Activated CD4-positive, alpha-beta T cell treated with anti-CD3 and anti-CD28 coated beads, Interleukin-2, amount 50 U/mL, for 1 hour (primary cell): ENCODE measurements at places on chromosomes 4 and X.

- no peak for DNase-seq
Observed at GRCh38 chr4:177008836-177009501, 216.2 kb upstream of the VEGFC start.

GRCh38 chr4:170088716-170089115 is 1.0 kb downstream of the AADAT start:
- no peak for DNase-seq

DNA sequence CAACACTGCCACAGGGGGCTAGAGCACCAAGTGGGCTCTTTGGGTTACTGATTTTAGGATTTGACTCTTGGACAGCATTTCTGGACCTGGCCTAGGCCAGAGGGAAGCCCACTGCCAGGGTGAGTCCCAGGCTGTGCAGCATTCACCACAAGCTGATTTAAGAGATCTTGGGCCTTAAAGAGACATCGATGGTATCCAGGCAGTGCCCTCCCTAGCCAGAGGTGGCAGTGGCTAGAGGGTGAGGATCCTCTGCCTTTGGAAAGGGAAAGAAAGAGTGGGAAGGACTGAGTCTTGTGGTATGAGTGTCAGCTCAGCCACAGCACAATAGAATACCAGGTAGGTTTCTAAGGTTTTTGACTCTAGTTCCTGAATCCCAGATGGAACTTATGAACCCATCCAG is 613.9 kb downstream of the FAT4 start:
- DNase-seq = no peak

DNA sequence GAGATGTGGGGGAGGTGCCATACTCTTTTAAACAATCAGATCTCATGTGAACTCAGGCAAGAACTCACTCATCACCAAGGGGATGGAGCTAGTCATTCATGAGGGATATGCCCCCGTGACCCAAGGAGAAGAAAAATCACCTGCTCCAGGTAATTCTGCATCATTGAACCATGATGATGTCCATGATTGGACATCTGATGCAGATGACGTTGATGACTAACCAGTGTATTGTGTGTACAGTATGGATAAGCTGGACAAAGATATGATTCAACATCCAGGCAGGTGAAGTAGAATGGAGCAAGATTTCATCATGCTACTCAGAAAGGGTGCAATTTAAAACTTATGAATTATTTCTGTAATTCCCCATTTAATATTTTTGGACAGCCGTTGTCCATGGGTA is 286.4 kb upstream of the SMIM31 start:
- DNase-seq = no peak

DNA sequence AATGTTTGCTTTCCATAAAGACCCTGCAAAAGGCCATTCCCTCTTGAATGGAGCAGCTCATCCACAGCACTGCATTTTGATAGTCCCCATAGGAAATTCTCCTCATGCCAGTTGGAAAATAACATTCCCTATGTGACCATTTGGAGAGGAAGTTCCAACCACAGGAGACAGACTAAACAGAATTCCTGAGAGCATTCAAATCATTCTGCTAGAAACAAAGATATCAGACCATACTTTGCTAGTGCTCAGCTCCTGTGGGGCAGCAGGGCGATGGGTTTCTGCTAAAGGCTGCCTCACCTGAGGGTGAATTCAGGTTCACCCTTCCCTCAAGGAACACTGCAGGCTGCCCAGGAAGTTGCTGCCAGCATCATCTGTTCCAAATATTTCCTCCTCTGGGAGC is 58.8 kb downstream of the LNX1 start:
- DNase-seq = no peak

GRCh38 chr4:30948653-30949052 is 228.5 kb downstream of the PCDH7 start:
- DNase-seq = no peak
